ENCODE measurements at places on chromosomes 13 and 19.

DNA sequence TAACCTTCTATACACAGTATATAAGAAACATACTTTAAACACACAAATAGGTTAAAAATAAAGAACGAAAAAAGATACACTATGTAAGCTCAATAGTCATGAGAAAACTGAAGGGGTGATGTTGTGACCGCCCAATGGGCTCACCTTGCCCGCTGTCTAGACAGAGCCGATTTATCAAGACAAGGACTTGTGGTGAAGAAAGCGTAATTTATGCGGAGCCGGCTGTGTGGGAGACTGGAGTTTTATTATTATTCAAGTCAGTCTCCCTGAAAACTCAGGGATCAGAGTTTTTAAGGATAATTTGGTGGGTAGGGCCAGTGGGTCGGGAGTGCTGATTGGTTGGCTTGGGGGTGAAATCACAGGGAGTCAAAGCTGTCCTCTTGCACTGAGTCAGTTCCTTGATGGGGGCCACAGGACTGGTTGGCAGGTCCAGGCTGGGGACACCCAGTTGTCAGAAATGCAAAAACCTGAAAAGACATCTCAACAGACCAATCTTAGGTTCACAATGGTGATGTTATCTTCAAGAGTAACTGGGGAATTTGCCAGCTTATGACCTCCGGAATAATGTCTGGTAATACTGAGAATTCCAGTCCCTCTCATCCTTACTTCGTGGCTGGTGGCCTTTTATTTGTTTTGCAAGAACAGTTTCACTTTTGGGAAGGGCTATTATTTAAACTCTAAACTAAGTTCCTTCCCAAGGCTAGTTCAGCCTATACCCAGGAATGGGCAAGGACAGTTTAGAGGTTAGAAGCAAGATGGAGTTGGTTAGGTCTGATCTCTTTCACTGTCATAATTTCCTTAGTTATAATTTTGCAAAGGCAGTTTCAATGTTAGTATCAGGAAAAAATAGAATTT lies 96.6 kb downstream of the UBL3 start:
- no peaks in the 10 kb centered on the region for H3K27me3 ChIP-seq
- no peaks in the 10 kb centered on the region for H3K36me3 ChIP-seq
- no peak for DNase-seq
- no peak overlapping the region for H3K4me3 ChIP-seq

DNA sequence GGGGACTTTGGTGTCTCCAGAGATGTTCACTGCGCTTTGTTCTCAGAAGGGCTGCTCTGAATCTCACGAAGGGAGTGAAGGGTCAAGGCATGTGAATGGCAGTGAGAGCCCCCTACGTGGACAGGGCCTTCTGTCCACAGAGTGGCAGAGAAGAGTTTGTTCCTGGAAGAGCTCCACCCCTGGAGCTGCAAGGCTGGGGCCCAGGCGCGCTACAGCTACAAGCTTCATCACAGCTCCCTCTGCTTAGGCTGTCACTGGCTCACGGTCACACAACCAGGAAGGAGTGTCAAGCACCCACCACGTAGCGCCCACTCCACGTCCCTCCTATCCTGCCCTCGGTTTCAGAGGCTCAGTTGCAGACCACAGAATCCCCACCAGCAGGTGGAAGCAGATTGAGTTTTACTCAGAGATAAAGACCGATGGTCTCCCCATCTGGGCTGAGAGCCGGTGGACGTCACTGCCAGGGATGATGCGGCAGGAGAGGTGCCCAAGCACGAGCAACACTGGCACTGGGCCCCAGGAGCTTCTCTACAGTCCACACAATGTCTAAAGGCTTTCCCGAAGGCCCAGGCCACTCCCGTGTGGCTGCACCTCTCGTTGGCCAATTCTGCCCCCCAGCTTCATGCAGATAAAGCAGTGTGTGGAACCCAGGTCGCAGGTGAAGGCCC lies 23.0 kb upstream of the TFDP1 start:
- no peak overlapping the region for H3K4me3 ChIP-seq
- no peak for DNase-seq
- H3K27me3 ChIP-seq: no peaks in the 10 kb centered on the region

GRCh38 chr13:66576381-66576780 lies 653.8 kb downstream of the PCDH9 start:
- no peak for DNase-seq
- H3K4me3 ChIP-seq: no peak overlapping the region
- no peaks in the 10 kb centered on the region for H3K4me1 ChIP-seq
- no peaks in the 10 kb centered on the region for H3K27me3 ChIP-seq
- H3K36me3 ChIP-seq: no peaks in the 10 kb centered on the region

DNA sequence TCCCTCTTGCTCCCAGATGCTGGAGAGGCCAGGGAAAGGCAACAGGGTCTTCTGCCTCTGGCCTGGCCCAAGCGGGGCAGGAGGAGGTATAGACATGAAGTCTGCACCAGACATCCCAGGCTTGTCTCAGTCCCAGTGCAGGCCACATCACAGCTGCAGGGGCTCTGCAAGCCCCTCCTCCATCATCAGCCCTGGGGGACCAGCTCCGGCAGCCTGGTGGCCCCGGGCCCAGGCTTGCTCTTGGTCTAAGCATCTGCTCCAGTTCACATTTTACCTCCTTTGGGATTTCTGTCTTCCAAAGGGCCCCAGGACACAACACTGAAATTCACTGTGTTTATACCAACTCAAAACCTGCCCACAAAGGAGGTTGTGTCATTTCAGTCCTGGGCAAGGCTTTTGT lies 359.4 kb downstream of the ZNF536 start:
- no peaks in the 10 kb centered on the region for H3K36me3 ChIP-seq
- H3K27ac ChIP-seq: no peak overlapping the region
- no peaks in the 10 kb centered on the region for H3K4me1 ChIP-seq
- no peak for DNase-seq

DNA sequence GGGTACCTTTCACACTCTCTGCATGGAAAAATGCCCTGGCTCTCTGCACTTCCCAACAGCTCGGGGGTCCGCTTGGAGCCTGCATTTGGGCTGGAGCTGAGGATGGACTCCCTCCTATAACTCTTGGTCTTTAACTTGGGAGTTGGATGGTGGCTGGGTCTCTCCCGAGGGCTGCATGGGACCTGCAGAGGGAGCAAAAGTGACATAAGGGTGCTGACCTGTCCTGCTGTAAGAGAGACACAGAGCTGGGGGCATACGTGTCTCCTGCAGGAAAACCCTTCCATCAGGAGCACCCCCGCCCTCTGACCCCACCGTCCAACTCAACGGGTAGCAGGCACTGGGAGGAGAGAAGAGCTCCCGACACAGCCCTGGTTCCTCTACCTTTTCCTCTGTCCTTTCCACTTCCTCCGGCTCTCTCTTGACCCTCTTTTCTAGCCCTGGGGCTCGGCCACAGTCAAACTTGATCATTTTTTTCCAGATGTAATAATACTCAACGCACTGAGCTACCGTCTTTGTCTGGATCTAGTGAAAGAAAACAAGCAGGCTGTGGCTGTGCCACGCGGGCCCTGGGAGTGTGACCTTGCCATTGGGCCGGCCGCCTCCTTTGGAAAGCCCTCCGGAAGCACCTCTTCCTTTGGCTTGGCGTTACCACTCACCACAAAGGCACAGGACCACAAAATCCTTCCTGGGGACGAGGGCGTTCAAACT lies 6.8 kb upstream of the NAPA start:
- no peaks in the 10 kb centered on the region for H3K4me1 ChIP-seq
- DNase-seq: no peak
- H3K27ac ChIP-seq: no peak overlapping the region
- no peaks in the 10 kb centered on the region for H3K27me3 ChIP-seq

GRCh38 chr13:45696610-45697226 lies 5.4 kb upstream of the CBY2 start:
- H3K27me3 ChIP-seq: no peaks in the 10 kb centered on the region
- H3K27ac ChIP-seq: no peak overlapping the region
- no peaks in the 10 kb centered on the region for H3K36me3 ChIP-seq
- DNase-seq: no peak
- no peak overlapping the region for H3K4me3 ChIP-seq
- peaks cover 18% of the 10 kb centered on the region for H3K4me1 ChIP-seq

- H3K4me3 ChIP-seq: no peak overlapping the region
- no peak for DNase-seq
- H3K36me3 ChIP-seq: no peaks in the 10 kb centered on the region
- H3K4me1 ChIP-seq: peaks cover 8% of the 10 kb centered on the region
- no peaks in the 10 kb centered on the region for H3K27me3 ChIP-seq
These were observed 26.8 kb downstream of the CEBPA start for GRCh38 chr19:33275559-33275932.

- H3K4me1 ChIP-seq: no peaks in the 10 kb centered on the region
- no peaks in the 10 kb centered on the region for H3K27me3 ChIP-seq
- no peak overlapping the region for H3K27ac ChIP-seq
- no peak for DNase-seq
- H3K4me3 ChIP-seq: no peak overlapping the region
These were observed 19.4 kb upstream of the F7 start for GRCh38 chr13:113086031-113086750.

GRCh38 chr19:33374236-33374714 lies 766 bp downstream of the CEBPG start:
- no peaks in the 10 kb centered on the region for H3K36me3 ChIP-seq
- H3K27me3 ChIP-seq: no peaks in the 10 kb centered on the region
- H3K4me3 ChIP-seq: peak overlapping the region; percentile 39

- H3K27ac ChIP-seq: peak overlapping the region; percentile 5
- H3K4me1 ChIP-seq: no peaks in the 10 kb centered on the region
- DNase-seq: peak; percentile 34
- H3K36me3 ChIP-seq: no peaks in the 10 kb centered on the region
These were observed 371.9 kb downstream of the KCNRG start for GRCh38 chr13:50387051-50387581.

DNA sequence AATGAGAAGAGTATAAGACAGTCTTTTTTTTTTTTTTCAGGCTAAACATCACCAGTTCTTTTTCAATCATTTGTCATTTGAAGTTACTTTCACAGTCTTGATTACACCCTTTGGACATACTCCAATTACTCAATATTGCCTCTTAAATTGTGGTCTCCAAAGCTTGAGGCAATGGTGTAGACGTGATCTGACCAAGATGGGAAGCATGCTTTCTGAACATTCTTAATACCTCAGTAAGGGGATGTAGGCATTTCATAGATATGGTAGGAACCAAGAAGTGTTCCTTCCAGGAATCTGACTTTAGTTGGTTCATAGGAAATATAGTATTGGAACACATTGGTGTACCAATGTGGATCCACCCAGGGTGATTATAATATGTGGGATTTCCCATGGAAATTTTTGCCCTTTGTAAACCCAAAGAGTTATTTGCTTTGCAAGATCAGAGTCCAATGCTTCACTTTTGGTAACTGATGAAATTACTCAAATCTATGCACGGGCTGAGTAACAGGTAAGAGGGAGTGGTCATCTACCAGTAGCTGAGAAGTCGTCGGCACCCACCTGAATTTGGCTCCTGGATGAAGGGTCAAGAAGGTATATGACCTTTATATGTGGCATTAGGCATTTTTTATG lies 62.2 kb downstream of the ERCC5 start:
- DNase-seq: no peak
- H3K36me3 ChIP-seq: no peaks in the 10 kb centered on the region
- H3K4me3 ChIP-seq: no peak overlapping the region
- H3K4me1 ChIP-seq: no peaks in the 10 kb centered on the region
- no peaks in the 10 kb centered on the region for H3K27me3 ChIP-seq
- no peak overlapping the region for H3K27ac ChIP-seq

DNA sequence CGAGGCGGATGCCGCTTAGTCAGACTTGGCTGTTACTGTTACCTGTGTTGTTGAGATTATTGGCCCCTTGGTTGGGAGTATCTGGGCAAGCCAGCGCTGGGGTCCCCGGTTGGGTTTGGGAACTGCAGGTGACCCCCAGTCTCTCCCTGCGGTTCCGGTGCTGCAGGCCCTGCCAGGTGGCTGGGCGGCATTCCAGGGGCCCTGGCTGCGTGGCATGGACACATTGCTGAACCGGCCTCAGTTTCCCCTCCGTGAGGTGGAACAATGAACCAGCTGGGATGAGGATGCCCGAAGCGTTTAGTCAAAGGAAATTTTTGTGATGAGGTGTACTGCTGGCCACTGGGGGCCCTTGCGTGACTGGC lies 538 bp downstream of the B3GNT3 start:
- DNase-seq: no peak
- H3K27ac ChIP-seq: no peak overlapping the region
- H3K4me1 ChIP-seq: peaks cover 54% of the 10 kb centered on the region
- no peaks in the 10 kb centered on the region for H3K27me3 ChIP-seq
- H3K4me3 ChIP-seq: no peak overlapping the region

DNA sequence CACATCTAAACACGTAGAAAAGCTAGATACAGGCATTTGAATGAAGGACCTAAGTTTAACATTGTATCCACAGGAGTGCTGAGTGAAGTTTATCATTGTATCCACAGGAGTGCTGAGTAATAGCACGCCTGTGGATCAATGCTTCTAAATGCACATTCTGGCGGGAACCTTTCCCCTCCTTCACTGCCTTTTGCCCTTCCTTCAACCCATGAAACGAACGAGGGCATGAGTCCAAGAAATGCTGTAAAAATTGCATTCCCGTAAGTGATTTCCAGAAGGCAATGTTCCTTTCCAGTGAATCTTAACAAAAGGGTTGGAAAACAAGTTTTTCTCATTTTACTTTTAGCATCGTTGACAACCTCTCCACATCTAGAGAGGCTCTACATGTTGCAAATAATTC lies 88.1 kb downstream of the ZDHHC20 start:
- H3K4me3 ChIP-seq: no peak overlapping the region
- H3K27ac ChIP-seq: no peak overlapping the region
- no peaks in the 10 kb centered on the region for H3K36me3 ChIP-seq
- DNase-seq: no peak
- H3K4me1 ChIP-seq: no peaks in the 10 kb centered on the region

- peaks cover 69% of the 10 kb centered on the region for H3K4me1 ChIP-seq
- no peaks in the 10 kb centered on the region for H3K27me3 ChIP-seq
- peak; percentile 42 for DNase-seq
- H3K27ac ChIP-seq: peak overlapping the region; percentile 60
- no peaks in the 10 kb centered on the region for H3K36me3 ChIP-seq
These were observed 95.7 kb downstream of the STK24 start for GRCh38 chr13:98480915-98481877.

GRCh38 chr19:55623561-55623960 lies 805 bp downstream of the ZNF784 start:
- DNase-seq: no peak
- peak overlapping the region; percentile 94 for H3K27ac ChIP-seq
- no peak overlapping the region for H3K4me3 ChIP-seq

- H3K27ac ChIP-seq: peak overlapping the region; percentile 15
- peaks cover 7% of the 10 kb centered on the region for H3K36me3 ChIP-seq
- peak; percentile 37 for DNase-seq
- H3K4me1 ChIP-seq: peaks cover 19% of the 10 kb centered on the region
- H3K4me3 ChIP-seq: no peak overlapping the region
These were observed 22.0 kb downstream of the SAE1 start for GRCh38 chr19:47152632-47153031.

- DNase-seq: no peak
- H3K36me3 ChIP-seq: no peaks in the 10 kb centered on the region
- H3K4me1 ChIP-seq: no peaks in the 10 kb centered on the region
- no peak overlapping the region for H3K27ac ChIP-seq
These were observed 1937.6 kb downstream of the PCDH9 start for GRCh38 chr13:65292488-65292901.

GRCh38 chr19:45424191-45425058 lies 708 bp upstream of the ERCC1 start:
- peak overlapping the region; percentile 97 for H3K27ac ChIP-seq
- peaks cover 38% of the 10 kb centered on the region for H3K4me1 ChIP-seq
- no peaks in the 10 kb centered on the region for H3K27me3 ChIP-seq
- no peaks in the 10 kb centered on the region for H3K36me3 ChIP-seq
- peak; percentile 77 for DNase-seq
- no peak overlapping the region for H3K4me3 ChIP-seq

- H3K27ac ChIP-seq: peak overlapping the region; percentile 37
- no peaks in the 10 kb centered on the region for H3K27me3 ChIP-seq
- no peak for DNase-seq
- no peaks in the 10 kb centered on the region for H3K36me3 ChIP-seq
These were observed 7.9 kb downstream of the PPP1R37 start for GRCh38 chr19:45100846-45101252.
